ENCODE measurements at places on chromosomes 6 and 20. TPM values are rescaled to one million over a fixed set of nuclear protein-coding genes. Genes with fewer than 3 reads are reported as not detected.

Gene RSPH4A
- 1.1 TPM for total RNA-seq

Gene MUCL3
- 0.31 TPM for total RNA-seq

DNA sequence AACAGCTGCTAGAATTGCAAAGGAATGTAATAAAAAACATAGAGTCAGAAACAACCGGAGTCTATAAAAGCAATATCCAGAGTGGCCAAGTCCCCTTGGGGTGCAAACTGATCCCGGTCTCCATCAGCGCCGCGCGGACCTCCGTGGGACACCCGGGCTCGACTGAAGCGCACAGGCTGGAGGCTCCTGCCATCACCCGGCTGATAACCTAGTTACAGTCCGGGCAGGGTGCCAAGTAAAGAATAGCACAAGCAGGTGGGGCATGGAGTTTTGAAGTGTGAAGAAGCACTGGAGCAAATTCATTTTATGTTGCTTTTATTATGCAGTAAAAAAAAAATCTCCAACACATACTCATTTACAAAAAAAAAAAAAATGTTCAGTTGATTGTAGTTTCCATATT, 205.1 kb upstream of the GMDS start:
- no peak for ATAC-seq

DNA sequence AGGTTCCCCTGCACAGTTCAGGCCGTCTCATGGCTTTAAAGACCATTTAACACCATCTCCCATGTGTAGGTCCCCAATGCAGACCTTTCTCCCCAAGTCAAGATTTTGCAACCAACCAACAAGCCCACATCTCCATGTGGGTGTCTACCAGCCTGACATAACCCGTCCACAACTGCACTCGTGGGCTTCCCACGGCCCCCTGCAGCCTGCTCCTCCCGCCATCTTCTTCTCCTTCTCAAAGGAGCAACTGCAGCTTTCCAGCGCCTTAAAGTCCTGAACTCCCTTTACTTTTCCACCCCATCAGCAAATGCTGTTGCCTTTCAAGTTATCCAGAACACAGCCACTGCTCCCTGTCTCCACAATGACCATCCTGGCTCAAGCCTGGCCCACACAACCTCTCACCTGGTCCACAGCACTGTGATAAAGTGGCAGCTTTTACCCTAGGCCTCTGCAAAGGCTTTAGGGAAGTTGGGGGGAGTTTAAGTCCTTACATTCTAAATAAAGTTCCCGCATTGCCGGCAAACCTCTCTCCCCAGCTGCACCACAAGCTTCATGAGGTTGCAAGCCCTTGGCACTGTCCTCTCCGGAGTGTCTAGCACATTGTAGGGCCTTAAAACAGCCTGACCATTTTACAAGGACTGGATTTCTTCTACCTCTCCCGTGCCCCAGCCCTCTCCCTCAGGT, 140.5 kb downstream of the PREX1 start:
- ATAC-seq: no peak

Gene DOK5
- 47.0 TPM for total RNA-seq

Gene GGTLC1
- not detected for total RNA-seq

DNA sequence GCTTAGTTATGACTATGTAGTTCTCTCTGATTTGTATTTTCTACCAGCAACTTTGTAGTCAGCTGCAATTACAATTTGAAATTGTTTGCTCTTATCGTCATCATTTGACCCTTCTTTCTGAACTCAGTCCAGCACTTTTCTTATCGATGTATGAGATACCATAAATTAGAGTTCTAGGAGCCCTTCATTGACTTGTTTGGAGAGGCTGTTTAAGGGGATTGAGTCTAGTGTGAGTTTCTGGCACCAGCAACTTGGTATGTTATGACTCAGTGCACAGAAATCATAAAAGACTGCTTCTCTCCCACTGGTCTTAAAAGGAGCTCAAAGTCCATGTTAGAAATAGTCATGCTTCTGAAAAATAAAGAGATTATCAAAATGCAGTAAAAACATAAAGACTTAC, 190.3 kb downstream of the TENT5A start:
- ATAC-seq: peak; percentile 48

Gene GTSF1L
- total RNA-seq: not detected

Gene FRK
- total RNA-seq: 0.14 TPM

Measured in motor neuron (in vitro differentiated cells).